ENCODE measurements at places on chromosomes 1 and 21. TPM values are rescaled to one million over a fixed set of nuclear protein-coding genes. Genes with fewer than 3 reads are reported as not detected.

DNA sequence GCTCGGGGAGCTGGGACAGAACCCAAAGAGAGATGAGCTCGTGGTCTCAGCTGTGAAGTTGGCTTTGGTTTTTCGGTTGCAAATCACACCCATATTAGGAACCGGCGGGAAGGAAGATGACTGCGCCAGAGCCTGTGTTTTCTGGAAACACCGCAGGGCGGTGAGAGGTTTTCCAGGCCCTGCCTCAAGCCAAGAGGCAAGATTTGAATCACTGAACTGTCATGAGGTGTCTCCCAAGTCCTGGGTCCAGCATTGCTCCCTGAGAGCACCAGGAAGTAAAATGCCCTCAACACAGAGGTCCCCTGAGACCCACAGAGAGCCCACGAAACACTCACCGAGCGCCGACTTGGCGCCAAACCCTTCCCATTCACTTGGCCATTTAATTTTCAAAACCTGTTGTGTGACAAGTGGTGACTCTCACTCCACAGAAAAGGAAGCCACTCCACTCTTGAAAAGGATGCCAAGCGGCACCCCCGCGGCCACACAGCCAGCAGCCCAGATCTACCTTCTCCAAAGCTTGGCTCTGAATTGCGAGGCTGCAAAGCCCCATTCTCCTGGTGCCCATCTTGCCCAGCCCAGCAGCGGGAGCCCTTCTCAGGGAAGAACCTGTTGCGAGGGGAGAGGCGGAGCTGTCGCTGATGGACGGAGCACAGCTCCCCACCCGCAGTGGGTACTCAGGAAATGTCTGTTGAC, 99.0 kb upstream of the RUNX3 start:
- peak; percentile 77 for DNase-seq

GRCh38 chr1:247441606-247442005, 16.3 kb downstream of the OR2B11 start:
- DNase-seq: no peak

DNA sequence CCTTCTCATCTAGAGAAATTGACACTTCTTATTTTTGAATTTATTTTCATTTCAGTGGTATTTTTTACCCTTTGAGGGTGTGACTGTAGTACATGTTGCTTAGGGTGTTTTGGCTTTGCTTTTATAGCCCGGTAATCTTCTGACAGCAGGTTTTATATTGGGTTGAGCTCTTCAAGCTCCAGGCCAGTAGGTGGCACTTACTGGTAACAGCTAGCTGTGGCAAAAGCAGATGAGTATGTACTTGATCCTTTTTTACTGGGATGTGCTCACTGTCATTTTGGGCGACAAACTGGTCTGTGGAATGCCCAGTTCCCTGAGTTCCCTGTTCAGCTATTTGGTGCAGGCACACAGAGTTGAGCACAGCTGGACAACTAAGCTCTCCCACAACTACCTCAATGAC, 916.2 kb upstream of the B3GALT2 start:
- no peak for DNase-seq

DNA sequence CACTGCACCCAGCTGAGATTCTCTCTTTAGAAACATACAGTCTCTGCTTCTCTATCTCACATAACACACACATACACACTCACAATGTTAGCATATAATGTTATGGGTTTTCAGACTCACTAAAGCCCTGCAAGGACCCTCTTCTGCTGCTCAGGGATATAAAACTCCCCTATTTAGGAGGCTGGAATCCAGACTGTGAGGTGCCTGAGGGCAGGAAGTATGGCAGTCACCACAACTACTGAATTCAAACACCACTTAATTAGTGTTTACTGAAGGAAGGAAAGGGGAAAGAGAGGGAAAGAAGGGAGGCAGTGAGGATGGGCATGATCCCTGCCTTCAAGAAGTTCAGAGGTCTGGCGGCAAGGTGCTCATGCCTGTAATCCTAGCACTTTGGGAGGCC, 7.8 kb upstream of the CDK18 start:
- no peak for DNase-seq

DNA sequence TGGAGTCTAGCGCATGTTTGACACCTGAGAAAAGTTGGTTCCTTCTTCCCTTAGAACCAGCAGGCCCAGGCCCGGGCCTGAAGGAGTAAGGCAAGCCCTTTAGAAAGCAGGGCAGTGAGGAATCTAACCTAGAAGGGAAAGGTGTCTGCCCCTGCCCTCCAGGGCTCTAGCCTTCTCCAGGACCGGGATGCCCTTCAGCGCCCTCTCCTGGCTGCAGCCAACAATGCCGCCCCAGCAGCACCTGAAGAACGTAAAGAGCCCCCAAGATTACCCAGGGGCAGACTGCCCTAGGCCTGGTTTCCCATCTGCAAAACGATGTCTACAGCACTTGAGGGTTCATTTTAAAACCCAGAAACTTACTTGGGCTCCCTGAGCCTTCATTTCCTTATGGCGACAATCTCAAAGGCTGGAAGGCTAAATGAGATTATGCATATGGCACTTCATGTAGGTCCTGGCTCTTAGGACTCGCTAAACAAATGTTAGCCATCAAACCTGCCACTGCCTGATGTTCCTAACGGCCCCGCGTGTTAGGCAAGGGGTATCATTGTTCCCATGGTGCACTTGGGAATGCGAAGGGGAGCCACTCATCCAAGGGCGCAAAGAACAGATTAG, 106.7 kb upstream of the KLHDC7A start:
- DNase-seq: no peak

MROH9 gene
- not detected for total RNA-seq

GRCh38 chr1:211517006-211517405, 25.0 kb upstream of the RD3 start:
- no peak for DNase-seq

B3GALT2 gene
- total RNA-seq: 7.1 TPM

- DNase-seq: no peak
Observed at GRCh38 chr21:46637952-46638746, 2.7 kb downstream of the PRMT2 start.

- DNase-seq: no peak
Observed at GRCh38 chr1:22119626-22120468, 23.1 kb downstream of the WNT4 start.

Data from activated naive CD8-positive, alpha-beta T cell treated with anti-CD3 and anti-CD28 coated beads, Interleukin-2, amount 10 ng/mL, durations not matched to agents 7 days and 5 days (primary cell).